PC-3 (cell line): ENCODE measurements at places on chromosomes 16 and 17. TPM values are rescaled to one million over a fixed set of nuclear protein-coding genes. Genes with fewer than 3 reads are reported as not detected.

The KRT32 gene
- 1.5 TPM in 2 replicates for total RNA-seq

GRCh38 chr16:31050280-31051030 is 17.1 kb downstream of the STX4 start:
- no peak overlapping the region for H3K4me3 ChIP-seq
- H3K27ac ChIP-seq: no peak overlapping the region
- no peaks in the 10 kb centered on the region for H3K36me3 ChIP-seq

- no peaks in the 10 kb centered on the region; the same call in 1 of the 2 replicates for H3K36me3 ChIP-seq
- H3K4me3 ChIP-seq: no peak overlapping the region
- H3K4me1 ChIP-seq: no peaks in the 10 kb centered on the region
- no peak for DNase-seq
- no peaks in the 10 kb centered on the region for H3K27me3 ChIP-seq
Measured at GRCh38 chr16:89431158-89431584, 59.2 kb downstream of the ANKRD11 start.

GRCh38 chr16:56618138-56618537 is 7.4 kb upstream of the MT1E start:
- no peak overlapping the region for H3K4me3 ChIP-seq
- no peaks in the 10 kb centered on the region for H3K27me3 ChIP-seq
- no peak overlapping the region for H3K27ac ChIP-seq
- no peaks in the 10 kb centered on the region for H3K36me3 ChIP-seq
- peaks cover 25% of the 10 kb centered on the region for H3K4me1 ChIP-seq

DNA sequence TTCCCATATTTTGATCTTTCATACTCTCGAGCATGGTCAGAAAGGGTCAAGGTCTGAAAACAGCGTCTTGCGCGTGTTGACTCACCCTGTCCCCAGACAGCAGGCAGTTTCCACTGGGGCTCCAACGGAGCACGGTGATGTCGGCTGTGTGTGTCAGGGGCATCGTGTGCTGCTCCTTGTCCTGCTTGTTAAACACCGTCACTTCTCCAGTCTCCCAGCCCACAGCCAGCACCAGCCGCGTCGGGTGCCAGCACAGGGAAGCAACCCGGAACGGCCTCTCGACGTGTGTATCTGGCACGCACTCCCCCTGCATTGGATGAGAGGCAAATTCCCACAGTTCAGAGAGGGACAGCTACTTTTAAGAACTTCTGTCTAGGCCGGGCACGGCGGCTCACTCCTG is 9.6 kb downstream of the IFT140 start:
- H3K27me3 ChIP-seq: no peaks in the 10 kb centered on the region
- H3K4me3 ChIP-seq: no peak overlapping the region
- no peak for DNase-seq

DNA sequence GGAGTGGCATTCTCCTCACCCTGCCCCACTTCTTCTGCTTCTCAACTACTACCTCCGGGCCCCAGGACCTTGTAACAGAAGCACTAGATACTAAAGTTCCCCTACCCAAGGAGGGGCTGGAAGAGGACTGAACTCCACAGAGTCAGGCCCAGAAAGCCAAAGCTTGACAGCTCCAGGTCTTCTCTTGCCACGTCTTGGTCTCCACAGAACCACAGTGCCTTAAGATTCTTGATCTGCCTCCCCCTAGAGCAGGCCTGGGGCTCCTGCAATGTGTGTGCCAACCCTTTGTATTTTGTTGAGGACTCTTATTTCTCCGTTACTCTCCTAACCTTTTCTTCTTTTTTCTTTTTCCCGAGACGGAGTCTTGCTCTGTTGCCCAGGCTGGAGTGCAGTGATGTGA is 4.0 kb downstream of the SLC16A13 start:
- H3K27me3 ChIP-seq: no peaks in the 10 kb centered on the region
- H3K27ac ChIP-seq: no peak overlapping the region
- no peak overlapping the region for H3K4me3 ChIP-seq
- no peaks in the 10 kb centered on the region for H3K36me3 ChIP-seq
- peaks cover 16% of the 10 kb centered on the region for H3K4me1 ChIP-seq

The EPX gene
- total RNA-seq: not detected in 2 replicates

The DECR2 gene
- 19.8 and 22.3 TPM in 2 replicates for total RNA-seq

The FOXK2 gene
- 60.5 and 71.0 TPM in 2 replicates for total RNA-seq

GRCh38 chr17:62064029-62064790 is 868 bp downstream of the MED13 start:
- peak overlapping the region; percentile 93 for H3K4me3 ChIP-seq
- H3K4me1 ChIP-seq: peaks cover 24% of the 10 kb centered on the region
- peak; percentile 67 for DNase-seq
- H3K27me3 ChIP-seq: no peaks in the 10 kb centered on the region
